ENCODE measurements at places on chromosomes 7 and 10. TPM values are rescaled to one million over a fixed set of nuclear protein-coding genes. Genes with fewer than 3 reads are reported as not detected.

Gene ZNF438
- polyA plus RNA-seq: 7.1 TPM

GRCh38 chr10:43627942-43628341 lies 20.7 kb downstream of the ZNF32 start:
- no peak for DNase-seq

DNA sequence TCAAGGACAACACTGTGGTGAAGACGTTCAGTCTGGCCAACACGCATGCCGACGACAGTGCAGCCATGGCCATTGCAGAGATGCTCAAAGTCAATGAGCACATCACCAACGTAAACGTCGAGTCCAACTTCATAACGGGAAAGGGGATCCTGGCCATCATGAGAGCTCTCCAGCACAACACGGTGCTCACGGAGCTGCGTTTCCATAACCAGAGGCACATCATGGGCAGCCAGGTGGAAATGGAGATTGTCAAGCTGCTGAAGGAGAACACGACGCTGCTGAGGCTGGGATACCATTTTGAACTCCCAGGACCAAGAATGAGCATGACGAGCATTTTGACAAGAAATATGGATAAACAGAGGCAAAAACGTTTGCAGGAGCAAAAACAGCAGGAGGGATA lies 6.6 kb downstream of the LMOD2 start:
- DNase-seq: no peak

- no peak for DNase-seq
Observed at GRCh38 chr7:22730921-22731654, 4.1 kb downstream of the IL6 start.

Gene PRKCQ
- polyA plus RNA-seq: 16.0 TPM

Gene EBLN1
- polyA plus RNA-seq: not detected

GRCh38 chr10:34814223-34814912 lies 728 bp downstream of the PARD3 start:
- DNase-seq: peak; percentile 70

DNA sequence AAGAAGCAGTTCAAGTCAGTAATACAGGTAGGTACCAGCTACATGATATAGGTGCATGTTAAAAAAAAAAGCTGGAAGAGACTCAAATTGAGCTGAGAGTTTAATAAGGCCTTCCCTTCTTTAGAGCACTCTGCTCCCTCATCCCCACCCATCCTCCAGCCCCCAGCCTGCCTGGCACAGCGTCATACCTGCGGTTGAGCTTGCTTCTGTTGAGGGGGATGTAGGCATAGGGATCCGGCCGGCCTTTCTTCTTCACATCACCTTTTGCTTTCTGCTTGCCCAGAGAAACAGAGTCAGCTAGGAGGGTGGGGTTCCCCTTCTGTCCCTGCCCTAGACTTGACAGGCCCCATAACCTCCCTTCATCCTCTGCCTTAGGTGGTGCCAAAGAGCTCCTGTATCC lies 23.8 kb upstream of the FRAT2 start:
- DNase-seq: no peak

Gene BICC1
- 73.0 TPM for polyA plus RNA-seq

GRCh38 chr7:106415433-106415832 lies 130.7 kb upstream of the NAMPT start:
- DNase-seq: no peak

DNA sequence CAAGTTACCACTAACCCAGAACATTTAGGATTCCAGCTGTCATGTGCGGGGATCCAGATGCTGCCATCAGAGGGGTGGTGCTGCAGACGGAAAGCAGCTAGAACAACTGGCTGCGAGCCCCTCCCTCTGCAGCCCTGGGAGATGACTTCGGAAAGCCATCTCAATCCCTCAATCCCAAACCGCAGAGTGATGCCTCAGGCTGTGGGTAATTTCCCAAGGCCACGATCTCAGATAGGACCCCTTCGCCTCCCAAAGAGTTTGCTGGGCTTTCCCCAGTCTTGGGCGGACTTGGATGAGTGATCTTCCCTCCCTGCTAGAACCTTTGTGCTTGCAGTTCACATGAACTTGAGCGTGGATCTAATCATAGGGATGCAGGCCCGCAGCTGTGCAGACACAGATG lies 71.3 kb upstream of the EN2 start:
- no peak for DNase-seq

DNA sequence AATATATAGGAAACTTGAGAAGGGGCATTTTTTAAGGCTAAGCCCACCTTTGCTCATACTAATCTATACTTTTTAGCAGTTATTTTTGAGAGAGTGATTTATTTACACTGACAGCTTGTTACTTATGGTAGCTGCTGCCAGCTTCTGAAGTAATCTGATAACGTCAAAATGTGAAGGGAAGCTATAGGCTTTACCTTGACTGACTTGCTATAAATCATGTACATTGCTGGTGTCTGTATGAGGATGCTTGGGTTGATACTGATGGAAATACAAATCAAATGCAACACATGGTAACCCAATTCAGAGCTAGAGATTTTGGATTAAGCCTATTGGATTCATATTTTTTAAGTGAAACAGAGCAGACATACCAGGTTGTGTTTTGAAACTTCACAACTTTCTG lies 299.4 kb downstream of the LRMDA start:
- no peak for DNase-seq

DNA sequence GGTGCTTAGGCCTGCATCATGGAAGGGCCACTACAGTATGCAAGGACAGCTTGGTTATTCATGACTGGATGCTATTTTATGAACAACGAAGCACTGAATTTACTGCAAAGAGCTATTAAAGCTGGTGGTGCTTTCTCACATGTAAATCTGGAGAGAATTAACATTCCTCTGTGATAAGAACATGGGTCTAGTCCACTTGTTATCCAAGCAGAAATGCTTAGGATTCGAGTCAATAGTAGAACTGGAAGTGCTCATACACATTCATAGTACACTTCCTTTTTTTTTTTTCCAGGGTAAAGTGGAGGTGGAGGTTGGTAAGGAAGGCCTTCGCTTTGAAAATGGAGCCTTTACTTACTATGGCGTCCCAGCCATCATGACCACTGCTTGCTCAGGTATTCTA lies 35.0 kb downstream of the CNNM1 start:
- no peak for DNase-seq

DNA sequence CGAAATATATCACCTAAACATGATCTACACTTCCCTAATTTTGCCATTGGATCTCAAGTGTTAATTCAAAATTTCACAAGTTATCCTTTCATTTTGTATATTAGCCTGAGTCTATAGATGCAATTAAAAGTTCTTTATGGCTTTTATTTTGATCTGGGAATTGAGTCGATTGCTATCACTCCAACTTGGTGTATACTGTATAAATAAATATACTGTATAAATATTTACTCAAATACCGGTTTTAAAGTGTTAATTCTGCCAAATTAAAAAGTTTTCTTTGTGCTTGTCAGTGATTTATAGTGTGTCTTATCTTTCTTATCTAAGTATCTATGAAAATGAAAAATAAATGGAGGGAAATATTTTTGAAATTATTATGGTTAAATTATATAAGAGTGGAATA lies 683.7 kb upstream of the LRRN3 start:
- DNase-seq: no peak

Gene PLA2G12B
- 9.3 TPM for polyA plus RNA-seq

Gene NANOS1
- polyA plus RNA-seq: 4.4 TPM

Gene ZPBP
- 0.73 TPM for polyA plus RNA-seq

GRCh38 chr10:50395851-50396250 lies 144.5 kb upstream of the ASAH2 start:
- no peak for DNase-seq

DNA sequence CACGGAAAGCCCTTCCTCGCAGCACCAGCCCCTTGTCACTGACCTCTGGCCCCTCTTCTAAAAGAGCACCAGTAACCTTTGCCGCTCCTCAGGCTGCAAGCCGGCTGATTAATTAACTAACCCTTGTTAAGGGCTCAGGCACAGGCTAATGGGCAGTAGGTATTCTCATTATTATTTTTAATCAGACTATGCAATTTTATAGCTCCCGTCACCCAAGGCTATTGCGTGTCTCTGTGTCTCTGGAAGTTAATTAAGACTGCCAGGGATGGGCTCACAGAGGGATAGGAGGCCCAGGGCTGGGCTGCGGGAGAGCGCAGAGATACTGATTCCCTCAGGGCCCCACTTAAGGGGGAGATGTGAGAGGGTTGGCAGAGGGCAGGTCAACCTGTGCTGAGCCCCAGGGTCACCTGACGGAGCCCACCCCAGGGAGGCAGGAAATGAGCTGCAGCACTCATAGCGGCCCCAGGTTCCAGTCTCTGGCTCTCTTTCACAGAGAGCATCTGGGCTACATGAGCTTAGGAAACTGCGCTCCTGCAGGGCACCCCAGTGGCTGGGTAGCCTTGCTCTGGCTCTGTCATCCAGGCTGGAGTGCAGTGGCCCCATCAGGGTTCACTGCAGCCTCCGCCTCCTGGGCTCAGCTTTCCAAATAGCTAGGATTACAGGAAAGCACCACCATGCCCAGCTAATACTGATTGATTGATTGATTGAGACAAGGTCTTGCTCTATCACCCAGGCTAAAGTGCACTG lies 92.2 kb upstream of the LRRC4 start:
- DNase-seq: no peak

Gene MMD2
- polyA plus RNA-seq: not detected

GRCh38 chr10:92239151-92239599 lies 51.7 kb downstream of the CPEB3 start:
- no peak for DNase-seq

Gene NUP42
- 66.5 TPM for polyA plus RNA-seq

DNA sequence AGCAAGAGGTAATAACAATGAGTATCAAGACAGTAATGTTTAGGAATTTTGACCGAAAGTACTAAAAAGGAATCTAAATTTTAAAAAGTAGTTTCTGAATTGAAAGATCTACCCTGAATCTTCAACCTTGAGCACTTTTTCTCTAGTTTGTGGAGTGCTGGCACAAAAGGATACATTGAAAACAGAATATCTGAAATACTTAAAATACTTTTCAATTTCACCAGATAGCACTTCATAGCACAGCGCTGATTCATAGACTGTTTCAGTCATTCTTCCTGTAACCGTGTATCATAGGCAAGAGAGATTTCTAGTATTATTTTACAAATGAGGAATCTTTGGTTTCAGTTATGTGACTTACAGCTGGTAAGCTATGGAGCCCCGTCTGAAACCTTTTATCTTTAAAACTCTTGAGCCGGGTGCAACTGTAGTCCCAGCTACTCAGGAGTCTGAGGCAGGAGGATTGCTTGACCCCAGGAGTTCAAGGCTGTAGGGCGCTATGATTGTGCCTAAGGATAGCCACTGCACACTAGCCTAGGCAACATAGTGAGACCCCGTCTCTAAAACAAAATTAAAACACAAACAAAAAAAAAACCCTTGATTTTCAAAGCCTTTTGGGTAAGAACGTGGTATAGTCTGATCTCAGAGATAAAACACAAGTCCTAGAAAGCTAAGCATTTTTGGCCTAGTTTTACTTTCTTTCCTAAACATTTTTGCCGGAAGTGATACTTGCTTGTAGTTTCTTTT lies 35.1 kb downstream of the FHIP2A start:
- no peak for DNase-seq

GRCh38 chr7:158753900-158754299 lies 49.3 kb upstream of the NCAPG2 start:
- no peak for DNase-seq

GRCh38 chr10:44261710-44262455 lies 123.0 kb downstream of the CXCL12 start:
- peak; percentile 23 for DNase-seq

DNA sequence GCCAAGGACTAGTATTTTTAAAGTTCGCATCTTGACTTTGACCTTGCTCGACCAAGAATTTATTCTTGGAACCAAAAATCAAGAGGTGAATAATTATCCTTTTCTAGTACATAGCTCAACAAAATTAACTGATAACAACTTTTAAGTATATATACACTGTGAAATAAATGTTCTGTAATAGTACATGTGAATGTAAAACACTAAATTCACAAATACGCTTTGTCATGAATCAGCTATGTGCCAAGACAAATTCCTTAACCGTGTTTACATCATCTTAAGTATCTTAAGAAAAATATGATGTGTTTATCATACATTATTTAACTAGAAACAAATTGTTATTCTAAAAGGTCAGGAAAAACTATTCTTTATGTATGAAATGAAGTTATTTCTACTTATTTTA lies 83.3 kb downstream of the CUL2 start:
- no peak for DNase-seq

Gene ALOX5
- polyA plus RNA-seq: 4.9 TPM

Gene GSDME
- 17.1 TPM for polyA plus RNA-seq

Gene PRTFDC1
- 40.0 TPM for polyA plus RNA-seq

GRCh38 chr10:11538834-11539190 lies 72.6 kb downstream of the USP6NL start:
- DNase-seq: no peak

DNA sequence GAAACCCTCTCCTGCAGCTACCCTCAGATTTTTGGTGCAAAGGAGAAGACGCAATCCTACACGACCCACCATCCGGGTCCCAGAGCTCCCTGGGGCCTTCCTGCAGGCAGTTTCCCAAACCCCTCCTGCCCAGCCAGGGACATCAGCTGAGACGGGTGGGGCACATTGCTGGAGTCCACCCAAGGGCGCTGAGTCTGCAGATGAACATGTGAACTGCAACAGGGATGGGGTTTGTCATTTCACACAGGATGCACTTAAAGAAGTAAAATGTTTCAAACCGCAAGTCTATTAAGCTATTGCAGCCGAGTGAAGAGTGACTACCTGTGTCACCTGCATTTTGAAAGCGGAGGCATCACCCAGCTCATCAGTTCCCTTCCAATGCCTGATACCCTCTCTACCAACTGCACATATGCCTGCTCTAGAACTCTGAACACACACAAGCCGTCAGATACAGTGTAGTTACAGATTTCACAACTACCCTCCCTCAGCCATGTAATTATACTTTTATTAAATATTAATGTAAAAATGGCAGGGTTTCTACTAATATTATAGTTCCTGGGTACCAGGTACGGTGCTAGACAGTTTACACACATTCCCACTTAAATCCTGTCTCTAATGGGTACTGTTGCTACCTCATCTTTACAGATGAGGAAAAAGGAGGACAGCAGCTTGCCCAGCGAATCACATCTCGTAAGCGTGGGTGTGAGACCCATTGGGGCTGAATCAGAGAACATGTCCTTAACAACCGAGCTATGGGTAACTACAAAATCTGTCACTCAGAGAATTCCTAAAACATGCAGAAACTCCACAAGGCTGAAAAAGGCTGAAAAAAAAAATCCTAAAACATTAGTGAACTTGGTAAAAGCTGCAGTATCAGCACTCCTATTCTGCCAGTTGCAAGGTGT lies 71.2 kb downstream of the GRB10 start:
- DNase-seq: no peak

DNA sequence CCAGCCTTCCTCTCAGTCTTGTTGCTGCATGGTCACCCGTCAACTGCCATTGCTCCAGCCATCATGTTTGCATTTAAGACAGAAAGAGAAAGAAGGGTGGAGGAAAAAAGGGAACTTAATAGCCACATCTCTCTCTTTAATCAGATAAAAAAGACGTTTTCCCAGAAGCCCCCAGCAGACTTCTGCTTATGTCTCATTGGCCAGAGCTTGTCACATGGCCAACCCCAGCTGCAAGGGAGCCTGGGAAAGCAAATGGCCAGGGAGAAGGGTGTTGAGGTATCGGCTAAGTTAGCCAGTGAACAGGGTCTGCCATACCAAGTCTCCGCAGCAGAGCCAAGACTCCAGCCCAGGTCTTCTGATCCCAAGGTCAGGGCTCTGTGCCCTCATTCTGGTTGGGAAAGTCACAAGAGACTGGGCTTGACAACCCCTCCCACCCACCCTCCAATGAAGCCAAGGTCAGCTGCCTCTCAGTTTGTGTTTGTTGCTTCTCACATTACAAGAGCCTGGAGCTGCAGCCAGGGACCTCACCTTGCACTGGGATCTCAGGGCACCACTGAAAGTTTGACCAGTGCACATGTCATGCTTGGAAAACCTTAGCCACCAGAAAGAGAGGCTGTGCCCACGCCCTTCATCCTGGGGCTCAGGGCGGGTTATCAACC lies 80.3 kb upstream of the LYZL2 start:
- no peak for DNase-seq
